ENCODE measurements at places on chromosomes 16 and 17.

DNA sequence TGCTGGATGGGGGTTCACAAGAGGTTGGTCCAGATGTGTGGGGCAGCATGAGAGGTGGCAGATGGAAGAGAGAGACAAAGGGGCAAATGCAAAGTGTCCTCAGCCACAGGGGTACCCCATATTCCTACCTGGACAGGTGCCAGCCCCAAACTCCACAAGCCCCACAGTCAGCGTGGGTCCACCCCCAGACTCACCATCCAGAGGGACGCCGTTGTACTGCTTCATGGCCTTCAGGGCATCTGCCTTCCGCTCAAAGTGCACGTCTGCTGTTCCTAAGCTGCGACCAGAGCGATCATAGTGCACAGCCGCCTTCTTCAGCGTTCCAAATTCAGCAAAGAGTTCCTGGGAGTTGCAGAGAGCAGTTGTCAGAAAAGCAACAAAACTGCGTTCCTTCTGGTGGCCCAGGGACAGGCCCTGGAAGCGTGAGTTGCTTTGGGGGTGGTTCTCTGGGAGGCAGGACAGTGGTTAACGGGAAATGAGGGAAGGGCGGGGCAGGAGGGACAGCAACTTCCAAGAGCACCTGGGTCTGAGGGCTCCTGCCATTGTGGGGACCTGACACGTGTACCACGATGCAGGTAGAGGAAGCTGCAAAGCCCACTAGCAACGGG, 2.3 kb downstream of the ALYREF start:
- no peak overlapping the region for H3K4me3 ChIP-seq
- peak; percentile 43 for DNase-seq
- no peak overlapping the region for H3K27ac ChIP-seq
- H3K27me3 ChIP-seq = no peaks in the 10 kb centered on the region
- peaks cover 71% of the 10 kb centered on the region for H3K36me3 ChIP-seq
- H3K4me1 ChIP-seq = peaks cover 7% of the 10 kb centered on the region

- no peaks in the 10 kb centered on the region for H3K4me1 ChIP-seq
- no peaks in the 10 kb centered on the region for H3K36me3 ChIP-seq
- no peak overlapping the region for H3K4me3 ChIP-seq
- no peak overlapping the region for H3K27ac ChIP-seq
- no peak for DNase-seq
Observed at GRCh38 chr17:81039096-81039495, 4.1 kb downstream of the BAIAP2 start.

GRCh38 chr17:40418428-40418706, 671 bp upstream of the TOP2A start:
- H3K27ac ChIP-seq = peak overlapping the region; percentile 57
- peaks cover 5% of the 10 kb centered on the region for H3K4me1 ChIP-seq
- peaks cover 21% of the 10 kb centered on the region for H3K36me3 ChIP-seq
- no peak for DNase-seq

DNA sequence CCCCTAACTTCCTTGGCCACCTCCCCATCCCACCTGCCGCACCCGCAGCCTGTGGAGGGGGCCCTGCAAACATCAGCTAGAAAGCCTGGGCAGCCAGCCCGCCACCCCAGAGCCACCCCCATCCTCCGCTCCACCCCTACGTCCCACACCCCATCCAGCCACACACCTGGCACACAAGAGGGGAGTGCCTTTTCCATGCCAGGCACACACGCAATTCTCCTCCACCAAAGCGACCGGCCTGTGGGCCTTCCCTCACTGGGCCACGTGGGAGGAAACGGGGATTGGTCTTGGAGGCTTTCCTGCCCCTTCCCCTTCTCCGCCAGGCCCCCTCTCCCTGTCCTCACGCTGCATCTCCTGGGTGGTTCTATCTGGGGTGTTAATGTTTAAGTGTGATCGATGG, 48.7 kb upstream of the TNRC6C start:
- H3K4me1 ChIP-seq = no peaks in the 10 kb centered on the region
- H3K4me3 ChIP-seq = no peak overlapping the region
- no peaks in the 10 kb centered on the region for H3K27me3 ChIP-seq
- no peak overlapping the region for H3K27ac ChIP-seq
- peak; percentile 33 for DNase-seq

GRCh38 chr17:67015001-67015400, 29.4 kb upstream of the CACNG1 start:
- no peak for DNase-seq
- no peaks in the 10 kb centered on the region for H3K36me3 ChIP-seq
- H3K4me3 ChIP-seq = no peak overlapping the region
- no peak overlapping the region for H3K27ac ChIP-seq
- H3K4me1 ChIP-seq = no peaks in the 10 kb centered on the region
- no peaks in the 10 kb centered on the region for H3K27me3 ChIP-seq

DNA sequence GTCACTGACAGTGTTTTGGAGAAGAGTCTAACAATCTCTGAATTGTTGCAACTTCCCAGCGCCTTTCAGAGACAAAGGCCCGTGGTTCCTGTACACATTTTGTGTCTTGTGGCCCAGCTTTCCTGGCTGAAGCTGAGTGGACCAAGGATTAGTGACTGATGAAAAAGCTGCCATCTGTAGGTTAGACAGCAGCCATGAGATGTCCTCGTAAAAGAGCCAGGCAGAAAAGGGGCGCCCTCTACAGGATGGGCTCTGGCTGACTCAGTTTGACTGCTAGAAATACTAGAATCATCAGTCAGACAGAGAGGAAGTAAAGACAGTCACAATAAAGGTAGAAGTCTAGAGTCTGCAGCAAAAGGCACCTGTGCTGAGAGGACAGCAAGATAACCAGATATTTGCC, 26.5 kb upstream of the NF1 start:
- H3K27me3 ChIP-seq = no peaks in the 10 kb centered on the region
- no peak overlapping the region for H3K4me3 ChIP-seq
- H3K4me1 ChIP-seq = no peaks in the 10 kb centered on the region
- H3K27ac ChIP-seq = no peak overlapping the region
- H3K36me3 ChIP-seq = no peaks in the 10 kb centered on the region

DNA sequence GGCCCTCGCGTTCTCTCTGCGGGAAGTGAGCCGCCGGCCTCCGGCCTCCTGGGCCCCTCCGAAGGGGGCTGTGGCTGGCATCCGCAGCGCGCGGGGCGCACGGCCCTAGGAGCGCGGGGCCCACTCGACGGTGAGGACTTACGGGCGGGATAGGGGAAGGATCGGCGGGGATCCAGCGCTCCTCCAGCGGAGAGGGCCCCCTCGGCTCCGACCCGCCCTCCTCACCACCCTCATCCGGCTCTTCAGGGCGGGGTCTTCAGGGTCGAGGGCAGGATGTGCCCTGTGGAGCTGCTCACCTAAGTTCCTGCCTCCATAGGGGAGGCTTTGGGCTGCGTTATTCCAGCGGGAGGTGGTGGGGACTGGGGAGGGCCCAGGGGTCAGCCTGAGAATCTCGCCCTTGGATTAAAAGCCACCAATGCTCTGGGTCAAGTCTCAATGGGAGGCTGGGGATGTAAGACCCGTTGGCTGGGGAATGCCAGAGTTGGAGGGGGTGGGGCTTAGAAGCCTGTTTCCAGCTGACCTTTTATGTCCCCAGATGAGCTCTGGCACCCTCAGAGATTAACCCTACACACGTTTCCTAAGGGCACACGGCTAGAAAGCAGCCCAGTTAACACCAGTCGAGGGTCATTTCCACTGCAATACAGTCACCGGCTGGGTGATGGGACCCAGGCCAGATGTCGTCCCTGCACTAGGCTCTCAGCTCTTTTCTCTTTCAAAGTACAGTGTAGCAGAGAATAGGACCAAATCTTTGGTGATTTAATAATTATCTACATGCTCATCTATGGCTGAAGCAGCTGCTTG, 13.4 kb downstream of the TBX2 start:
- H3K27me3 ChIP-seq = peaks cover 88% of the 10 kb centered on the region
- H3K36me3 ChIP-seq = no peaks in the 10 kb centered on the region
- DNase-seq = no peak
- no peak overlapping the region for H3K27ac ChIP-seq
- H3K4me3 ChIP-seq = peak overlapping the region; percentile 80
- no peaks in the 10 kb centered on the region for H3K4me1 ChIP-seq

- H3K27me3 ChIP-seq = no peaks in the 10 kb centered on the region
- no peak overlapping the region for H3K27ac ChIP-seq
- no peak overlapping the region for H3K4me3 ChIP-seq
- peaks cover 8% of the 10 kb centered on the region for H3K4me1 ChIP-seq
- peaks cover 57% of the 10 kb centered on the region for H3K36me3 ChIP-seq
- no peak for DNase-seq
Observed at GRCh38 chr16:2524339-2524938, 4.3 kb downstream of the AMDHD2 start.

DNA sequence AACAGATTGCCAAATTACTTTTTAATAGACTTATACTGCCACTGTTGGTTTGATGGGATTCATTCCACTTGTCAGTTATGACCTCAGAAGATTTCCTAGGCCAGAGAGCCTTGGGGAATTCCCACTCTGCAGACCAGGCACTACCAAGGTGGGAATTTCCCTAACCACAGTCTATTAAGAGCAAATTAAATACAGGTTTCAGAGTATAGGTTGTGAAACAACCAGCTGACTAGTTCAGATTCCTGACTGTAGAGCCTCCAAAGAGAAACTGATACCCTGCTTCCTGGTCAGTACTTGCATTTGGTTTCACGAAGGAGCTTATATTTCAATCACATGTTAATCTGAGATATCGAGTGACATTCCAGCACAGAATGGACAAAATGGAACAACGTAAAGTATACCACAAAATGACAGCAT, 186.5 kb downstream of the STX8 start:
- no peaks in the 10 kb centered on the region for H3K27me3 ChIP-seq
- H3K27ac ChIP-seq = no peak overlapping the region
- H3K36me3 ChIP-seq = no peaks in the 10 kb centered on the region
- no peak for DNase-seq

DNA sequence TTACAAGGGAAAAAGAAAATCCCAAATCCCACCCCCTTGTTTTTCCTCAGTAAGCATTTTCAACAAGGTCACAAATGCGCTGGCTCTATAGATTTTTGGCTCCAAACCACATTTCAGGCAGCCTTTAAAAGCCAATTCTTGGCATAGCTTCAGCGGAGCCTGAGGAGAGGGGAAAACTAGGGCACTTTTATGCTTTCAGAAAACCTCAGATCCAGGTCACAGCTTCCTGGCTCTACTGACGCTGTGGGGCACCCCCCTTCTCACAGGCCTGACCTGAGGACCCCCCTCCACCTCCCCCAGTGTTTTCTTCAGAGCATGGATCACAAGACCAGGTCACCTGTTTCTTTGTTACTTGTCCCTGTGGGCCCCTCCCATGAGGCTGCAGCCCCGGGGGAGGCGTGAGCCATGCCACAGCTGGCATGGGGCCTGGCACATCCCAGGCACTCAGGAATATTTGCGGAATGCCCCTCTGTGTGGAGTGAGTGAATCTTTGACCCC, 30.1 kb upstream of the MTSS2 start:
- H3K27ac ChIP-seq = no peak overlapping the region
- H3K36me3 ChIP-seq = no peaks in the 10 kb centered on the region
- no peaks in the 10 kb centered on the region for H3K4me1 ChIP-seq
- no peak for DNase-seq

DNA sequence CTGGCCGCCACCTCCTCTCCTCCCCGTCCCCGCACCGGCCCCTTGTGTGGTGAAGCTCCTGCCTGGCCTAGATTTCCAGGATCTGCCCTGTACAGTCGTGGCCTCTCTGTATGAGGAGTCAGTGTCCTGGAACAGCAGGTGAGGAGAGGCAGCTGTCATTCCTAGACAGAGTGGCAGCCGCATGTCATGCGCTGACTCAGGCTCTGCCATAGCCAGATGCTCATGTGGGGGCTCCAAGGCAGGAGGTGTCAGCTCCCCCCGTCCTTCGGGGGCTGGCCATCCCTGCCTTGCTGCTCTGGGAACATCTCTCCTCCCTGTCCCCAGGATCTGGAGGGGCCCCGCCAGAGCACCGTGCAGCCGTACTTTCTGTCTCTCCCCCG, 60.4 kb downstream of the BAIAP2 start:
- H3K36me3 ChIP-seq = no peaks in the 10 kb centered on the region
- H3K4me1 ChIP-seq = peaks cover 10% of the 10 kb centered on the region
- no peaks in the 10 kb centered on the region for H3K27me3 ChIP-seq
- peak overlapping the region; percentile 99 for H3K27ac ChIP-seq
- no peak overlapping the region for H3K4me3 ChIP-seq

DNA sequence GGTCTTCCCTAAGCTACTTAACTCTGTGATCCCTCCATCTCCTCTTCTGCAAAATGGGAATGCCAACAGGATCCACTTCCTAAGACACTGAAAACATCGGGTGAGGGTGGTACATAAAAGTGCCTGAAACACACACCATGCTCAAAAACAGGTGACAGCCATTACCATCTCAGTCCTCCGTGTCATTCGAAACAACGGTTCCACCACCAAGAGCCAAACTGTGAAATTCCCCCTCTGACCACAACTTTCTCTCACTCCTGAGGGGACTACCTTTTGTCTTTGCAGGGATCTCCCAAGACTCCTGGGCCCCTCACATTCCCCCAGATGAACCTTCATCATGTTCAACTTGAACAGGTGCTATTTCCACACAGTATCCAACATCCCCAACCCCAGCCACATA, 37.0 kb downstream of the NUBP1 start:
- no peak overlapping the region for H3K27ac ChIP-seq
- H3K27me3 ChIP-seq = no peaks in the 10 kb centered on the region
- no peak for DNase-seq
- no peaks in the 10 kb centered on the region for H3K4me1 ChIP-seq

DNA sequence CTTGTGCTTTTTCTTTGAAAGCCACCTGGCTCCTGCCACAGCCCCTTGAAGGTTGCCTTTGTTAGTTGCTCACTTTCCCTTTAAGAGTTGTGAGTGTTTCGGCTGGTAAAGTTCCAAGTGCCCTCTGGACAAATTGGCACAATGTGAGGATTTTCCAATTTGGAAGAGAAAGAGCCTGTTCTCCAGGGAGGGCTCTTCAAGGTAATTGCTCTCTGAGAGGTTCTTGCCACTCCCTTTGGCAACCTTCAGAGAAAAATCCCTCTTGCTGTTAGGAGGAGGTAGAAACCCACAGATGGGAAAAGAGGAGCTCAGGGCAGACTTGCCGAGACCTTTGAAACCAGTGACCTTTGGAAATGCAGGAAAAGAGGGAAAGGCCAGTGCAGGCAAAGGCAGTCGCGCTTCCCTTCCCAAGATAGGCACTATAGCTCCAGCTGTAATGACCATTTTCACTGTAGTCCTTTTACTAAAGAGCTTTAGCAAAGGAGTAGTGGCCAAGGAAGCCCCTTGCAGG, 49.0 kb upstream of the AKAP1 start:
- H3K27ac ChIP-seq = no peak overlapping the region
- H3K4me1 ChIP-seq = no peaks in the 10 kb centered on the region
- no peaks in the 10 kb centered on the region for H3K36me3 ChIP-seq
- no peak overlapping the region for H3K4me3 ChIP-seq
- H3K27me3 ChIP-seq = no peaks in the 10 kb centered on the region

DNA sequence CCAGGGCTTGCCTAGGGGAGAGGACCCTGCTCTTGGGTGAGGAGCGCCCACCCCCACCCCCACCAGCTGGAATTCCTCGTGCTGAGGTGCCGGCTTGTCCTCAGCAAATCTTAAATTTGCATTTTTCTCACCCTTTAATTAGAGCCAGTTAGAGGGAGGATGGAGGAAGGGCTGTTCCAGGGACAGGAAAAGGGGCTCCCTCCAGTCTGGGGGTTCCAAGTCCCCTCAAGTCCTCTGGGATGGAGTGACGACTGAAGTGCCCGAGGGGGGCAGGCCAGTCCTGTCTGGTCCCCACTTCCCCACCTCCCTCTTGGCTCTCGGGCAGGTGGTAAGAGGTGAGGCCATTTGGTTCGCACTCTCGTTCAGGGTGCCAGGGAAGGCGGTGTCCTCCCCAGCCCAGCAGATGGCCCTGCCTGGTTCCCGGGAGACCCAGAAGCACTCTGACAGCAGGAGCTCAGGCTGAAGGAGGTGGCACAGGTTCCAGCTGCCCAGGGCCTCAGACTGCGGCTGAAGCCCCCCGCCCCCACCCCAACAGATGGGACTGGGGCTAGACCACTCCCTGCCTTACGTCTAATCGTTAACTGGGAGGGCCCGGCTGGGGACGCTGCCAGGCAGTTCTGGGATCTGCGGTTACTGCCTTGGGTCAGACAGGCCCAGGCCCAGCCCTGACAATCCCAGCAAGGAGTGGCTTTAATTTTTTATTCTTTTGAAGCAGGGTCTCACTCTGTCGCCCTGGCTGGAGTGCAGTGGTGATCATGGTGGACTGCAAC, 2.2 kb downstream of the RAB26 start:
- peak overlapping the region; percentile 98 for H3K4me3 ChIP-seq
- peaks cover 23% of the 10 kb centered on the region for H3K4me1 ChIP-seq

All from endodermal cell (in vitro differentiated cells).